Omental fat pad (tissue), 4 donors: ENCODE measurements at places on chromosomes 7 and 10.

GRCh38 chr7:148556892-148557291 is 33.7 kb upstream of the C7orf33 start:
- no peak for DNase-seq

GRCh38 chr10:132910901-132911785 is 31.2 kb downstream of the CFAP46 start:
- DNase-seq, result no peak

DNA sequence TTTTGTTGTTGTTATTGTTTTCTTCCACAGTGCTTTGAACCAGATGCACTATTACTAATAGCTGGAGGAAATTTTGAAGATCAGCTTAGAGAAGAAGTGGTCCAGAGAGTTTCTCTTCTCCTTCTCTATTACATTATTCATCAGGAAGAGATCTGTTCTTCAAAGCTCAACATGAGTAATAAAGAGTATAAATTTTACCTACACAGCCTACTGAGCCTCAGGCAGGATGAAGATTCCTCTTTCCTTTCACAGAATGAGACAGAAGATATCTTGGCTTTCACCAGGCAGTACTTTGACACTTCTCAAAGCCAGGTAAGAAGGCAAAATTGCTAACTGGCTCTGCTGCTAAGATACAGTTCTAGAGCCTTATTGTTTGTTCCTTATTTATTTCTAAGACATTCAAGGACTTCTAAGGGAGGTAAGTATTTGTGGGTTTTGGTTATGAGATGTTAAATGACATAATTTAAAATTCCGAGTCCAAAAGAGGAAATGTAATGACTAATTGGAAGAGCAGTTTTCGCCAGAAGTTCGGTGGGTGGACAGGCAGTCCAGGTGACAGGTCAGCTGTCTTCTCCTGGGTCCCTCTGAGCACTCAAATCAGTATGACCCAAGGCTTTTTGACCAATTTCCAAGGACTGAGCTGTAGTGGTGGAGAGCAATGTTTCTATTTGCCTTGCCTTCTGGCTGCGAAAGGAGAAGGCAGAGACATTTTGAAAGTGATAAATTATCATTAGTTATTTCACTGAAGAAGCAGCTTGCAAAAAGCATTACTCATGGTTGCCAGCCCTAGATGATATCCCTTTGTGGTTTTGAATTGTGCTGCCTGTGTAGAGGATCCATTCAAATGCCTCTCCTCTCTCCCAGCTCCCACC is 10.1 kb downstream of the SLC39A12 start:
- no peak for DNase-seq

DNA sequence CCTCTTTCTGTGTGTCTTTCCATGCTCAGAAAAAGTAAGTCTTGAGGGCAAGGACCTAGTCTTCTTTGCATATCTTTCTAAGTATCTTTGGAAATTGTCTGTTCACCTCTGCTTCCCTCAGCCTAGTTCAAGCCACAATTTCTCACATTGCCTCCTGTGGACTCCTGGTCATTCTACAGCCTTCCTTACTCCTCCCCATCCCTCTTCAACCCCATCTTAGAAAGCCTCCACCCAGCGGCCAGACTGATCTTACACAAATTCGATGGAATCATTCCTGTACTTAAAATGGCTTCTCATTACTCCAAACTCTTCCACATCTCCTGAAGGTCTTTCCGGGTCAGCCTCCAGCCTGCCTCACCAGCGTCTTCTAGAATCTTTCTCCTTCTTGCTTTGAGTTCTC is 24.1 kb upstream of the AGK start:
- no peak for DNase-seq

DNA sequence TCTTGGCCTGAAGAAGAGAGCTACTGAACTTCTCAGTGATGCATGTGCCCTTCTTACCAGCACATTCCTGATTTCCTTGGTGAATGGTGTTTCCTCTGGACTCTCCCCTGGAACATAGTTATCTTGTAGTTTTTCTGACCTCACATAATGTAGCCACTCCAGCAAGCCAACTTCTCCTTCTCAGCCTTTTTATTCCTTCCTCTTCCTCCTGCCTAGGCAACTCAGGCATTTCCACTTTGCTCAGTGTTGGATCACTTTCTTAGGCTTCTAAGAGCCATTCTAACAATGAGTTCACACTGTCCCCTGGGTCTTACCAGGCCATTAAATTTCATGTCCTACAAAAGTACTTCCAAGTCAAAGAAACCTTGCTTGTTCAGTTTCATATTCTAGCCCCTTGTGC is 3.6 kb upstream of the PTTG1IP2 start:
- DNase-seq, result no peak

GRCh38 chr7:30285536-30286284 is 1.3 kb downstream of the ZNRF2 start:
- DNase-seq, result no peak

DNA sequence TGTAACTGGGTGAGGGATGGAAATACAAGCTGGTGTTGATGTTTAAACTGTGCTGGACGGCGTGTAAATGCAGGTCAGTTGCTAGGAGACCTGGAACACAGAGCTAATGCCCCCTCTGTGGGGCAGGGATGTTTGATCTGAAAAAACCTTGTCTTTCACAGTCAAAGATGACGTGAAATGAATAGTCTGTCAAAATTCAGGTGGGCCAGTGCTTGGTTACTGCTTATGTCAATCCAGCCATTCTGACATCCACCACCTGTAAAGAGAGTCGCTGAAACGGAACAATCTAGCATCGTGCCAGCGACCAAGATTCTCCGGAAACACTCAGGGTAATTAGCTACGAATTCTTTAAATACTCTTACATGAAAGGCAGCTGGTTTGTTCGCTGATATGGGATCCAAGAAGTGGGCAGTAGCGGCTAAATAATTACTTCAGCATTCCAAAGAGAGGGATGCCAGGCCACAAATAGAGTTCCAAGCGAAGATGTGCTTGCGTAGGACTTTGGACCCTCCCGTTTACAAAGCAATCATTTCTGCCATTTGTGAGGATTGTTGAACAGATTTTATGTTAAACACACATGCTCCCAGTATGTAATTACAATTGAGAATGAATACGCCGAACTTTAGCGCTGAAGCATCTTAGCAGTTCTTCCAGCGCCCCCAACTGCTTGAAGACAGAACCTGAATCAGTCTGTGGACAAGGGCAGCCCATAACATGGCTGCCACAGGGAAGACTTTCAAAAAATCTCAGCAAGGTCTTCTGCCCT is 7.3 kb upstream of the ASB4 start:
- DNase-seq, result no peak

- DNase-seq, result no peak
Observed at GRCh38 chr10:86961481-86962091, 3.2 kb downstream of the SNCG start.

- no peak for DNase-seq
Observed at GRCh38 chr7:137960020-137960419, 41.9 kb downstream of the CREB3L2 start.

- DNase-seq, result no peak
Observed at GRCh38 chr7:140541513-140542227, 62.4 kb upstream of the MKRN1 start.

DNA sequence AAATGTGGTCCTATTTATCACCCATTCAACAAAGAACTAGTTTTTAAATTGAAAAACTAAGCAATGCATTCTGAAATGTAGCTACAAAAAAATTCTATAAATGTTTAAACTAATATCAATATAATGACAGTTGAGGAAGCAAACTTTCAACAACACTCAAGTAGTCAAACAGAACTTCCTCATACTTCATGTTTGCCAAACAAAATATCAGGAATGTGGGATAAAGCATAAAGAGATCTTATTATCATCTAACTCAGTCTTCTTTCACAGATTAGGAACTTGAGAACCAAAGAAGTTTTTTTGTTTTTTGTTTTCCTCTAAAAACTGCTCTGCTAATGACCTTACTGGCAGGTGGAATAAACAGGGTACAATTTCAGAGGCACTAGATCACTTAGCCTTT is 116.2 kb downstream of the JAZF1 start:
- no peak for DNase-seq

DNA sequence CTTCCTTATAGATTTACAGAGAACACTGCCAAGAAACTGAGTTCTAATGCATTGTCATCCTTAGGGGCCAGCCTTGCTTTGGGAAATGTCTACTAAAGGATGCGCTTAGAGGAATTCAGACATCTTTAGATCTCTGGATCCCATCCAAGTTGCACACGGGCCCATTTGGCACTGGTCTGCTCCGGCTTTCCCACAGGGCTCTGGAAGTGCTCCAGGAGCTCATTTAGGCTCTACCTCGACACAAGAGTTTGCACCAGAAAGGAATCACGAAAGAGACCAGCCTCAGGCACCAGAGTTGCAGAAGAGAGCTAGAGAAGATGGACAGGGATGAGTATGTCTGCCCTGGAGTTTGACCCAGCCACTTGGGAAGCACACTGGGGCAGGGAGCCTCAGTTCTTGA is 150.1 kb upstream of the TMEM72 start:
- no peak for DNase-seq

- DNase-seq, result no peak
Observed at GRCh38 chr7:123974326-123974908, 49.4 kb downstream of the SPAM1 start.

GRCh38 chr10:132224343-132225072 is 37.8 kb downstream of the DPYSL4 start:
- DNase-seq, result no peak

DNA sequence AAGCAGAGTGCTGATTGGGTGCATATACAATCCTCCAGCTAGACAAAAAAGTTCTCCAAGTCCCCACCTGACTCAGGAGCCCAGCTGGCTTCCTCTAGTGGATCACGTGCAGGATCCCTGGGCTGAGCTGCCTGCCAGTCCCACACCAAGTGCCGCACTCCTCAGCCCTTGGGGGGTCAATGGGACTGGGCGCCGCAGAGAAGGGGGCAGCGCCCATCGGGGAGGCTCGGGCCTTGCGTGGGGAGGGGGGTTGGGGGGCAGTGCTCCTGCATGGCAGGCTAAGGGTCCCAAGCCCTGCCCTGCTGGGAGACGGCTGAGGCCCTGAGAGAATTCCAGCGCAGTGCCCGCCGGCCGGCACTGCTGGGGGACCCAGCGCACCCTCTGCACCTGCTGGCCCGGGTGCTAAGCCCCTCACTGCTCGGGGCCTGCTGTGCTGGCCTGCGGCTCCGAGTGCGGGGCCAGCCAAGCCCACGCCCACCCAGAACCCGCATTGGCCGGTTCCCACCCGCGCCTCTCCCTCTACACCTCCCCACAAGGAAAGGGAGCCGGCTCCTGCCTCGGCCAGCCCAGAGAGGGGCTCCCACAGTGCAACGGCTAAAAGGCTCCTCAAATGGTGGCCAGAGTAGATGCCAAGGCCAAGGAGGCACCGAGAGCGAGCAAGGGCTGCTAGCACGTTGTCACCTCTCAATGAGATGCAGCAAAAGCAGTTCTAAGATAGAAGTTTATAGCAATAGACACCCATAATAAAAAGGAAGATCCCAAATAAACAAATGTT is 274.3 kb upstream of the LRRTM3 start:
- no peak for DNase-seq

GRCh38 chr7:47807756-47808155 is 140.5 kb downstream of the PKD1L1 start:
- no peak for DNase-seq

- DNase-seq, result no peak
Observed at GRCh38 chr10:60377955-60378354, 11.7 kb downstream of the ANK3 start.

DNA sequence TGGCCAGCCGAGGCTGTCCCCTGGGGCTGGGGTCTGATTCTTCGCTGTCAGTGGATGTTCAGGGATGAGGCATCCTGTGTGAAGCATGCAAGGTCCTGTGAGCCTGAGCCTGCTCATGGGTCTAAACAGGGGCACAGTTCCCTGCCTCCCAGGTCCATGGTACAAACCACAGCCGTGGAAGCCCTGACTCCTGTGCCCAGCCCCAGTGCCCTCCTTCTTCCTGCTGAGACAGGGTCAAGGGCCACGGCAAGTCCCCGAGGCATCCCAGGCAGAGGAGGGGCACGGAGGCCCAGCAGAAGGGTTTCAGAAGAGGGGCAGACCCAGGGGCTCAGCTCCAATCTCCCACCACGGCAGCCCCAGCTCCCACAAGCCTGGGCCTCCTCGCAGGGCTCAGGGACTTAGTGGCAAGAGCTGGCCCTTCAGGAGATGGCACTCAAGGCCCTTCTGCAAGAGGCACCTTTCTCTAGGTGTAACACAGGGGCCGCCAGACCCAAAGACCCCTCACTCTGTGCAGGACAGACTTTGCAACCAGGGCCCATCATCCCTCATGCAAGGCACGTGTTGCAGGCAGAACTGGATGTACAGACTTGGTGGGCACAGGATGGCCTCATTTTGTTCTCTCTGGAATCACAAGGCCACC is 248.8 kb downstream of the TCERG1L start:
- DNase-seq, result no peak

- no peak for DNase-seq
Observed at GRCh38 chr7:85474234-85474633, 287.4 kb upstream of the SEMA3D start.

- no peak for DNase-seq
Observed at GRCh38 chr7:110964775-110965174, 126.2 kb upstream of the LRRN3 start.

- no peak for DNase-seq
Observed at GRCh38 chr7:120799147-120799546, 58.8 kb downstream of the TSPAN12 start.

DNA sequence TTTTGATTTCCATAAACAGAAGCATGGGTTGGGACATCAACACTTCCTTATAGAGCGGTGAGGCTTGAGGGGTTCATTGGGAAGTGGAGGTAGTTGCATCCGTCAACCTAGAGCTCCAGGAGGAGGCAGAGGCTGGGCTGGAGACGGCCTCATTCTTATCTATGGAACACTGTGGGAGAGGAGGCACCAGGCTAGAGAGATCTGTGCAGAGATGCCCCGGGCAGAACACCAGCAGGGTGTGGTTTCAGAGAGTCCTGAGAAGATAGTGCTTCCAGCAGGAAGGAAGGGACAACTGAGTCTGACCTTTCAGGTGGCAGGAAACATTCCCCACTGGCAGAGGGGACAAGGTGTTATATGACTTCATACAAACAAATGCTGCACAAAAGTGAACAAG is 56.7 kb downstream of the TCERG1L start:
- DNase-seq, result no peak

DNA sequence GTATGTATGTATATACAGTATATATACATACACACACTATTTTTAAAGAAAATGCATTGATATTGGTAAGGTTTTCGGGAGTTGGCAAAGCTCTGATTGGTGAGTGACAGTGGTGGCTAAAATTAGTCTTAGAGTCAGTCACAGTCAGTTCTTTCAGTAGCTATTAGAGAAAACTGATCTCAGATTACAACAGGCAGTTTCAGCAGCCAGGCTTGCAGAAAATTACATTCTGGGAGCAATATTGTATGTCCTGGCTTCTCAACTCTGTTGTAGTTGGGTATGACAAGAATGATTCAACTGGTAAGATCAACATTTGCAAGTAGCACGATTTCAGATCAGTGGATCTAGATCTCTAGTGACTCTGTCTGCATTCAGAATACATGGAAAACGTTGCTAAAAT is 897.9 kb upstream of the AUTS2 start:
- no peak for DNase-seq

- no peak for DNase-seq
Observed at GRCh38 chr7:69363136-69363535, 235.1 kb upstream of the AUTS2 start.

- DNase-seq, result no peak
Observed at GRCh38 chr10:89494575-89494974, 40.8 kb downstream of the SLC16A12 start.
